ENCODE measurements at places on chromosomes 3 and 15.

GRCh38 chr15:48544778-48545177 is 100.7 kb downstream of the FBN1 start:
- DNase-seq: no peak

DNA sequence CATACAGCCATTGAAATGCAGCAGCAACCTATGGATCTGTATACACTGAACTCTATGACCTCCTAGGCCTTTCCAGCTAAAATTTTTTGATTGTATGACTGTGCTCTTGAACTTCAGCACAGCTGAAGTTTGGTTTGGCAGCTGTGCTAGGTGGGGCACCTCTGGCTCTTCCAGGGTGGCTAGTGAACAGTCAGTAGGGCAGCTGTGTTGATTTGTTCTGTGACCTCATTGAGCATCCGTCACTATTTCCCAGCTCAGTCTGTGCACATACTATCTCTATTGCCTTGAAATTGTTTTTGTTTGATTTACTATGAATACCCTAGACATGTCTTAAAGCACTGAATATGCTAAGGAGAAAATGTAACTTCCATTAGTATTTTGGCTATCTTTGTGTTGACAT is 363.2 kb upstream of the NAALADL2 start:
- DNase-seq: no peak

- no peak for DNase-seq
Observed at GRCh38 chr3:184717399-184717983, 5.6 kb upstream of the MAGEF1 start.

DNA sequence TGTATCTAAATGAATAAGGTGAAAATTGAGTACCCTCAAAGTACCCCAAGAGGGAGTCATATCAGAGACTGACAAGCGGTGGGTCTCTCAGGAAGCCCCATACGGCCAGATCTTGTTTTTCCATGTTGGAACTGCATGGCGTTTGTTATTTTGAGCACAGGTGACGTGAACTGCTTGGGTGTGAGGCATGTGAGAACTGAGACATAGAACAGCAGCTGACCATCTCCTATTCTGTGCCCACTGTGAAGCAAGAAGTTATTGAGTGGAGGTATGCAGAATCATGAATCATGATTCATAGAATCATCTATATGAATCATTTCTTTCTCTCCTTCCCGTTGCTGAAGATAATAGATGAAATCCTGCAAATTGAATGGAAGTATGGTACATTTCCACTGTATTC is 4.6 kb downstream of the VPS8 start:
- no peak for DNase-seq

GRCh38 chr3:194313560-194314387 is 37.4 kb downstream of the CPN2 start:
- DNase-seq: no peak

GRCh38 chr3:122496508-122496907 is 18.2 kb downstream of the KPNA1 start:
- DNase-seq: no peak

DNA sequence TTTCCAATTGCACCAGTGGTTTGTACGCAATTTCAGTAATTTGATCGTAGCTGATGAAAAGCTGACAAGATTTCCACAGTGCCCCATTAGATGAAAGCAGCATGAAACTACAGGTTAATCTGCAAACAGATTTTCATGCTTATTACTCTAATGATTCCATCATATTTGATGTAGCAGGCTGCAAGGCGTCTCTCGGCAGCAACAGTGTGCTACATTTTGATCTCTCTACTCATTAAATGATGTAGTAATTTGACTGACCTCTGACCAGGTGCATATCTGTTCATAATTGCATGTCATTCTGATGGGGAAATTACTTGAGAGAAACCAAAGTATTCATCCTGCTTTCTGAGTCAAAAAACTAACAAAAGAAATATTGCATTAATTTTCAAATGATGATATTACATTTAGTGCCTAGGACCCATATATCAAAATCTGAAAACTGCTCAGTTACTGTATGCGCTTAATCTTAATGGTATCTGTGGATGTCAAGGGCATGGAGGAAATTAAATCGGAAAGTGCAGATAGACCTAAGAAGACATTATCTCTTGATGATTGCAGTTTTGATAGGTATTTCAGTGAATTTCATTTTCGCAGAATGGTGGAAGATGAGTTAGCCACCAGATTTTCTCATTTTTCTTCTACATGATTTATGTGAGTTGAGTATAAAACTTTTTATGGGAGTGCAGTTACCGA is 198.5 kb downstream of the RSRC1 start:
- no peak for DNase-seq

DNA sequence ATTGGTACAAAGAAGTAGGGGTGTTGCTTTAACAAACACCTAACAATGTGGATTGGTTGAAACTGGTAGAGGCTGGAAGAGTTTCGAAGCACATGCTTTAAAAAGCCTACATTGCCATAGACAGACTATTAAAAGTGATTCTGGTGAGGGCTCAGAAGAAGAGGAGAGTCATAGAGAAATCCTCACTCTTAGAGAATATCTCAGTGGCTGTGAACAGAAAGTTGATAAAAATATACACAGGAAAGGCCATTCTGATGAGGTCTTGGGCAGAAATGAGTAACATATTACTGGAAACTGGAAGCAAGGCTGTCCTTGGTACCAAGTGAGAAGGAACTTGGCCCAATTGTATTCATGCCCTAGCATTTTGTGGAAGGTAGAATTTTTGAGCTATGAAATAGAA is 173.7 kb upstream of the CRBN start:
- no peak for DNase-seq

GRCh38 chr15:80259942-80260510 is 8.0 kb upstream of the CTXND1 start:
- no peak for DNase-seq

DNA sequence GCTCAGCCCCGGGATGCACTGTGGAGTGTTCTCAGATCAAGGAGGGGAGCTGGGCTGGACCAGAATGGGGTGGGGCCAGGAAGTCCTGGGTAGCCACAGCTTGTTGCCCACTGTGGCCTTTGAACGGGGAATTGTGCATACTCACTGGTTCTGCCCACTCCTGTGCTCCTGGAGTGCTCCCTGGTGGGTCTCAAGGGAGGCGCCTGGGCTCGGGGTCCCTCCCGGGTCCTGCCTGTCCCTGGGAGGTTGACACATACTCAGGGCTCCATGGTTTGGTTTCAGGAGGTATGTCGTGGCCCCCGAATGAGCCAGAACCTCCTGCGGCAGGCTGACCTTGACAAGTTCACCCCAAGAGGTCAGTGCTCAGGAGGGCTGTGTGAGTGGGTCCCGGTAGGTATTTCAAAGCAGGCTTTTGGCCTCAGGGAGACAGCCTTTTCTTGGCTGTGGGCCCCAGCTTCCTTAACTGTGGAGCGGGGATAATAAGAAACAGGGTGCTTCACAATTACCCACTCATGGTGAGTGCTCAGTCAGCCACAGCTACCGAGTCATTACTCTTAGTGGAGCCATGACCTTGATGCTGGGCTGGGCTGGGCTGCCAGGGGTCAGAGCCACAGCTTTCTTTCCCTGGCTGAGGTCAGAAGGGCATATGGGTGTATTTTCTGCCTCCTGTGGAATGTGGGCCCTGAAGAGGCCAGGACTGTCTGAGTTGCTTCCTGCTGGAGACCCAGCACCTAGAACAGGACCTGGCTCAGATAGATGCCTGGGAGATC is 7.6 kb downstream of the DNAH1 start:
- DNase-seq: no peak

- no peak for DNase-seq
Observed at GRCh38 chr3:95654570-95655362, 1159.6 kb upstream of the EPHA6 start.

DNA sequence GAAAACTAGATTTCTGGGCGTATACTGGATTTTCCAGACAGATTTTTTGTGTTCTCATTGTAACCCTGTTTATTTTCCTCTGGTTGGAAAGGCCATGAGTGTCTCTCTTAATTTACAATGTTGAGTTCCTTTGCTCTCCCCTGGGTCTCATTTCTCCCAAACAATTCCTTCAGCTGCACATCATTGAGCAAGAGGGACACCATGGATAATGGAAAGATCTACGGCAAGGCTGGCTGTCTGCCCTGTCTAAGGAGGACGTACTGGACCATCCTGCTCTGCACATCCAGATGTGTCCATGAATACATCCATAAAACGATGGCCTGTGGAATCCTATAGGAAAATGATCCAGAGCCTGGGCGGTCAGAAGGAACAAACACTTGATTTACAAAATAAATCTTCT is 258.1 kb upstream of the MCTP2 start:
- no peak for DNase-seq

Measured in T-helper 17 cell (primary cell).